ENCODE measurements at places on chromosomes 12 and 14.

DNA sequence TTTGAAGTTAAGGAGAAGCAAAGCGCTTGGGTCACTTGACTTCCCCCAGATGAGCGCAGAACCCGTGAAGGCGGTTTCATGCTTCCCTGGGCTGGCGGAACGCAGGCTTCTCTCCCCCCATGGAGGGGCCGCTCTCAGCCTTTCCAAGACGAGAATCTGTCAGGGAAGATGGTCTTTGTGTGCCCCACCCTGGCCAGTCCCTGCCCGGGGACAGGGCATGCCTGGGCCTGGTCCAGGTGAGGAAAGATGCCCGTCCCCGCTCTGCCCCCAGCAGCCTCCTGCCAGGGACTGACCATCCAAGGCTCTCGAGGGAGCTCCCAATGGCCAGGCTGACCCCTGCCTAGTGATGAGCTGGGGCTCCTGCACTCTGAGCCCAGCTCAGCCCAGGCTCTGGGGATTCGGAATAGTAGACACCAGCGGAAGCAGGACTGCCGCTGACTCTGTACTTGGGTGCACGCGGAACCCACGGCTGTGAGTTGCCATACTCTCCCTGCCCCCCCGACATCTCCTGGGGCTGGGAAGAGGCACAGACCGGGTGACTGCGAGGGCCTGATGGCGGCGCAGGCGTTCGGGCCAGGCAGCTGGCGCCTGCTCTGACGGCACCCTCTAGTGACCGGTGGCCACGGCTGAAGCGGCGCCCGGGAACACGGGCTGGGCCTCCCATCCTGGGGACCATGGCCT is 142.2 kb upstream of the FKBP4 start:
- DNase-seq, result no peak

DNA sequence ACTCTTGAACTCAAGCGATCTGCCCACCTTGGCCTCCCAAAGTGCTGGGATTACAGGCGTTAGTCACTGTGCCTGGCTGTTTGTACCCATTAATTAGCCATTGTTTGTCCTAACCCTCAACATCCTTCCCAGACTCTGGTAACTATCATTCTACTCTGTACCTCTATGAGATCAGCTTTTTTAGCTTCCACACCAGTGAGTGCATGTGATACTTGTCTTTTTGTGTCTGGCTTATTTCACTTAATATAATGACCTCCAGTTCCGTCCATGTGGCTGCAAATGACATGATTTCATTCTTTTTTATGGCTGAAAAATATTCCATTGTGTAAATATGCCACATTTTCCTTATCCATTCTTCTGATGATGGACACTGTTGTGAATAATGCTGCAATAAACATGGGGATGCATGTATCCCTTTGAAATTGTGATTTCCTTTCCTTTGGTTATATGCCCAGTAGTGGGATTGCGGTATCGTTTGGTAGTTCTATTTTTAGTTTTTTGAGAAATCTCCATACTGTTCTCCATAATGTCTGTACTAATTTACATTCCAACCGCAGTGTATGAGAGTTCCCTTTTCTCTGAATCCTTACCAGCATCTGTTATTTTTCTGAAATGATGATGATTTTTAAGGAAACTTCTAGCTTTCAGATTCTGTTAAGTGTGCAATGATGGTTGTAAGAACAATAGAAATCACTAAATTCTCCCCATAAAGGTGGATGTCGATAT is 6.7 kb upstream of the PPP4R3A start:
- no peak for DNase-seq

GRCh38 chr14:43539210-43539609 is 967.9 kb downstream of the FSCB start:
- no peak for DNase-seq

DNA sequence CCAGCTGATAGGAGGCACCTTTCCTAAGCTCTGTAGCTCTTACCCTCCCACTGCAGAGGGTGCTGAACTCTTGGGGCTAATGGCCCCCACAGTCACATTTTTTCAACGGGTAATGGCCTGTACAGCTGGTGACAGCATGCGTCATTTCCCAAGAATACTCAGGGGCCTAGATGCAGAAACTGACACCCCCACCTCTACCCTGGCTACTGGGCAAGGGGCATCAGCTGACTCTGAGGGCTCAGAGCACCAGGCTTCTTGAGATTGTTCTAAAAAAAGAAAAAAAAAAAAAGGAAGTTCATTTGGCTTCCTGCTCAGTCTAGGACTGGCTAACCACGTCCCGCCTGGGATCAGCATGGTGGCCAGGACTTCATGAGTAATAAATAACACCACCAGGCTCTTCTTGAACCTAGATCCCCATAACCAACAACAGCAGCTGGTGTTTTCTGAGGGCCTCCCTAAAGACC is 35.2 kb downstream of the ZFP36L1 start:
- DNase-seq, result peak; percentile 81

- no peak for DNase-seq
These were observed 331.7 kb downstream of the TMEM121 start for GRCh38 chr14:105857826-105858675.

Measured in retinal pigment epithelial cell (primary cell).